B cell (primary cell): ENCODE measurements at places on chromosomes 12 and 14. TPM values are rescaled to one million over a fixed set of nuclear protein-coding genes. Genes with fewer than 3 reads are reported as not detected.

Gene TMEM30B
- 0.20 and 0.44 TPM in 2 replicates for total RNA-seq

Gene KRT71
- not detected in 2 replicates for total RNA-seq

DNA sequence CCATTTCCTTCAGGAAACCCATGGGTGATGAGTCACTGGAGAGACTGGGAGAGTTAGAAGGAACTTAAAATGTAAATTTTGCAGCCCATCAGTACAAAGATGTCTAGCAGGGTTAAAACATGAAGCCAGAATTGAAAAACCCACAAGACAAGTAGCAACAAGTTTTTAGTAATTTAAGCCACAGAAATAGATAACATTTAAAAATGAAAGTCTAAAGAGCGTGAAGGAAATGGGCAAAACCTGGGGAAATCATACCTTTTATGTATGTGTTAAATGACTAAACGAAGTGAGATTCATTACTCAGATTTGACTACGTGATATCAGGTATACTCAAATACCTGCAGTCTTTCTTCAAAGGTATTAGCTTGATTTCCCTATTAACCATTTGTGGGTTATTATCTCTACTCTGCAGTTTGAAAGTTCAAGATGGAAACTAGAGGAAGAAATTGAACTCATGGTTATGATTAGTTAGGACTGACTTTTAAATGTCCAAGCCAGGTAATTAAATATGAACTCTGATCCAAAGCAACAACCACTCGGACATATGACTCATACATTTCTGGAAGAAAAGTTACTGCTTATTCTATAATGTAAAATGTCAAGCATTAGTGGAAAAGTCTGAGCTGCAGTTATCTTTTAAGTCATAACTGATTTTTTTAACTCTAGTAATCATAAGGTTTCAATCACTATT, 84.1 kb downstream of the ITPR2 start:
- no peak for DNase-seq
- no peaks in the 10 kb centered on the region for H3K27me3 ChIP-seq
- H3K4me3 ChIP-seq, result no peak overlapping the region
- H3K36me3 ChIP-seq, result no peaks in the 10 kb centered on the region
- H3K4me1 ChIP-seq, result peaks cover 9% of the 10 kb centered on the region

DNA sequence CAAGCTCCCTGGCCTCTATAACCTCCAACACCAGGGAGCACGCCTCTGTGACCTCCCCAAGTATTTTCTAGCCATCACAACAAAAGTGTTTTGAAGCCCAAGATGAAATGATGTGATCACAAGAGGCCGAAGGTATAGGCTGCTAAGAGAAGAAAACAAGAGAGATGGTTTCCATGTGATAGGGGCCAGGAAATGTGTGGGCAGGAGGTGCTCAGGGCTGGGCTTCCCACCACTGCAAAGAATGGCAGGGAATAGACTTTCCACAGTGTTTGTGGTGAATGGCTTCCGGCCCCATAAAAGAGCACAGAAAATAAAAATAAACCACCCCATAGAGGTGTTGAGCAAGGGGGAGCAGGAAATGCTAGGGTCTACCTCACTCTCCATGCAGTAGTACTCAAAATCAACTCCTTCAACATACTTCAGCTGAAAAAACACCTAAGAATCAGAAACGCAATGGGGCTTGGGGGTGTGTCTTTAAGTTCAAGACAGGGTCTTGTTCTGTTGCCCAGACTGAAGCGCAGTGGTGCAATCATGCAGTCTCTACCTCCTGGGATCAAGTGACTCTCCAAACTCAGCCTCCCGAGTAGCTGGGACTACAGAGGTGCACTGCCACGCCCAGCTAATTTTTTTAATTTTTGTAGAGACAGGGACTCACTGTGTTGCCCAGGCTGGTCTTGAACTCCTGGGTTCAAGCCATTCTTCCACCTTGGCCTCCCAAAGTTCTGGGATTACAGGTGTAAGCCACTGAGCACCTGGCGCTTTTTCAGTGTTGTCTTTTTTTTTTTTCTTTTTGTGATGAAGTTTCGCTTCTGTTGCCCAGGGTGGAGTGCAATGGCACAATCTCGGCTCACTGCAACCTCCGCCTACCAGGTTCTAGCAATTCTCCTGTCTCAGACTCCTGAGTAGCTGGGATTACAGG, 27.1 kb downstream of the DAD1 start:
- H3K4me1 ChIP-seq, result peaks cover 85% of the 10 kb centered on the region
- H3K4me3 ChIP-seq, result no peak overlapping the region
- no peaks in the 10 kb centered on the region for H3K27me3 ChIP-seq
- H3K36me3 ChIP-seq, result no peaks in the 10 kb centered on the region

Gene MDGA2
- not detected in 2 replicates for total RNA-seq

DNA sequence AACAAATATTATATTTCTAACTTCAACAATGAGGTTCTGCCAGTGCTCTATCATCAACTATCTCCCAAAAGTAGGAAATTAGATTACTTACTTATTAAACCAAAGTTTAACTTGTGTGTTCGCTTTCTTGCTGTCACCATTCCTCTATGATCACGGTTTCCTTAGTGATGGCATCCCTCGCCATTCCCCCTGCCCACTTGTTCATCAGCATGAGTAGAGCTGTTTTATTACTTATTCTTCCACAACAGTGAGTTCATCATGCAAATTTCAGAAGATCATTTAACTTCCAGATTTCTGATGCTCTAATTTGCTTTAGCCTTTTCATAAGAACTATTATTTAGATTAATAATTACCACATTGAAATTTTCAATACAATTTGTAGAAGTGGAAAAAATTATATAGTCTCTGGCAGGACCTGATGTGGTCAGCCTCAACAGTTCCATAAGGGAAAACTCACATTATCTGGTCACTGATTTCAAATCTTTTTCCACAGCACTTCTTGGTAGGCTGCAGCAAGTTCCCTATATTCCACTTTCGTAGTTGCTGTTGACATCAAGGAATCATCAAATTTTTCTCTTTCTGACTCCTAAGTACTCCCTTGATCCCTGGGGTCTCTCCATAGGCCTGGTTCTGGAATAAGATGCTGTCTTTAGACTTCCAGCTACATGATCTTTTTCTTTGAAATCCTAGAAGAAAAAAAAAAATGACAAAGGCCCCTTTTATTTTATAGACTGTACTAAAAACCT, 174.6 kb downstream of the RASSF9 start:
- no peaks in the 10 kb centered on the region for H3K27me3 ChIP-seq
- DNase-seq, result no peak
- no peak overlapping the region for H3K27ac ChIP-seq
- no peaks in the 10 kb centered on the region for H3K4me1 ChIP-seq
- H3K36me3 ChIP-seq, result no peaks in the 10 kb centered on the region

GRCh38 chr14:56812364-56813141, 2.3 kb upstream of the OTX2 start:
- no peak for DNase-seq
- H3K4me3 ChIP-seq, result no peak overlapping the region
- peaks cover 61% of the 10 kb centered on the region for H3K27me3 ChIP-seq
- H3K4me1 ChIP-seq, result peaks cover 14% of the 10 kb centered on the region

DNA sequence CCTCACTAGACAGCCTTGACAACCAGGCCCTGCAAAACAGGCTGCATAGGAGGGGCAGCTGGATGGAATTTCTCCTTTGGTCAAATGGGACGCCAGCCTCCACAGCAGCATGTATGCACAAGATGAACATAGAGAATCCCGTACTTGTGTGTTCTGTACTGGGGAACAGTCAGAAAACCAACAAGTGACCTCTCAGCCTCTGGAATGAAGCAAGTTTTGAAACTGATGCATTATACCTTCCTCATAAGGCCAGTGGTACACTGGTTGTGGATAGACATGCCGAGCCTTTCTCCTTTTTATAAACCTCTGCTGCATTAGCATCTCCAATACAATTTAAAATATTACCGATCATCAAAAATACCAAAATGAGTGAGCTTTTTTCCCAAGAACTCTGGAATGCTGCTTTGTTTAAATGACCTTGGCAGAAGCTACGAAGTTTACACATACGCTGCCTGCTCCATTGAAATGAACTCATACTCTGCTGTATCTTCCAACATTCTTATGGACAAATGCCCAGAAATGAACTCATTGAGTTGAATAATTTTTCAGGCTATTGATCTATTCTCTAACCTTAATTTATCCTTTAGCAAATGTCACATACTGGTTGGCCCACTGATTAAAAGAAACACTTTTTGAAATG, 47.6 kb upstream of the FERMT2 start:
- H3K4me3 ChIP-seq, result no peak overlapping the region
- no peaks in the 10 kb centered on the region for H3K36me3 ChIP-seq
- DNase-seq, result no peak
- no peak overlapping the region for H3K27ac ChIP-seq
- H3K27me3 ChIP-seq, result no peaks in the 10 kb centered on the region

DNA sequence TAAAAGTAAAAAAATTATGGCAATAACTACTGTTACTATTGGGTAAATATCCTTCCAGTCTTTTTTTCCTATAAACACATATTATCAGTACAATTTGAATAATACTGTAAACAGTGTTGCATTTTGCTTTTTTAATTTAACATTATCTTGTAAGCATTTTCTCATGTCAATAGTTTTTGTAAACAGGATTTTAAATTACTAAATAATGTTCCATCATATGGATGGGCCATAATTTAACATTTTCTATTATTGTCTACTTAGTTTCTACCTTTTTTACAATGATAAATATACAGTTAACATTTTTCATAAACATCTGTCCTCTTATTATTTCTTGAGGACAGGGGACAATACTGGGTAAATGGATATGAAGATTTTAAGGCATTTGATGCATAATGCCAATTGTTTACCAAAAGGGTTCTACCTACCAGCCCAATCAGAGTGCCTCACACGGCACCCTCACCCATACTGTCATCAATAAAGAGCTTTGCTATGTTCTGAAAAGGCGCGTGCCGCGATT, 759 bp upstream of the ACVR1B start:
- peaks cover 7% of the 10 kb centered on the region for H3K27me3 ChIP-seq
- peak overlapping the region; percentile 70 for H3K4me3 ChIP-seq
- H3K4me1 ChIP-seq, result peaks cover 9% of the 10 kb centered on the region
- H3K27ac ChIP-seq, result no peak overlapping the region
- DNase-seq, result no peak

Gene P2RX2
- total RNA-seq, result not detected in 2 replicates

Gene PRH2
- not detected in 2 replicates for total RNA-seq

DNA sequence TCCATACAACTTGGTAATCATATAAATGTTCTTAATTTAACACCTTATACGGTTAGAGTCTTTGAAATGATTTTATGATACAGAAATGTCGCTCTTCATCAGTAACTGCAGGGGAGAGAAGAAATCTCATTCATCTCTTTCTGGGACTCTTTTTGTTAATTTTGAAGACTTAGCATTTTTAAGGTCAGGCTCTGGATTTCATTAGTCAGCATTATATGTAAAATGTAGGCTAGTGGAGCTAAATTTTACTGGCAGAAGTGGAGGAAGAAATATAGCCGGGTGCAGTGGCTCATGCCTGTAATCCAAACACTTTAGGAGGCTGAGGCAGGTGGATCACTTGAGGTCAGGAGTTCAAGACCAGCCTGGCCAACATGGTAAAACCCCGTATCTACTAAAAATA, 4.7 kb upstream of the PTGR2 start:
- H3K27ac ChIP-seq, result no peak overlapping the region
- DNase-seq, result no peak
- H3K4me1 ChIP-seq, result peaks cover 6% of the 10 kb centered on the region
- H3K4me3 ChIP-seq, result no peak overlapping the region
- no peaks in the 10 kb centered on the region for H3K27me3 ChIP-seq

DNA sequence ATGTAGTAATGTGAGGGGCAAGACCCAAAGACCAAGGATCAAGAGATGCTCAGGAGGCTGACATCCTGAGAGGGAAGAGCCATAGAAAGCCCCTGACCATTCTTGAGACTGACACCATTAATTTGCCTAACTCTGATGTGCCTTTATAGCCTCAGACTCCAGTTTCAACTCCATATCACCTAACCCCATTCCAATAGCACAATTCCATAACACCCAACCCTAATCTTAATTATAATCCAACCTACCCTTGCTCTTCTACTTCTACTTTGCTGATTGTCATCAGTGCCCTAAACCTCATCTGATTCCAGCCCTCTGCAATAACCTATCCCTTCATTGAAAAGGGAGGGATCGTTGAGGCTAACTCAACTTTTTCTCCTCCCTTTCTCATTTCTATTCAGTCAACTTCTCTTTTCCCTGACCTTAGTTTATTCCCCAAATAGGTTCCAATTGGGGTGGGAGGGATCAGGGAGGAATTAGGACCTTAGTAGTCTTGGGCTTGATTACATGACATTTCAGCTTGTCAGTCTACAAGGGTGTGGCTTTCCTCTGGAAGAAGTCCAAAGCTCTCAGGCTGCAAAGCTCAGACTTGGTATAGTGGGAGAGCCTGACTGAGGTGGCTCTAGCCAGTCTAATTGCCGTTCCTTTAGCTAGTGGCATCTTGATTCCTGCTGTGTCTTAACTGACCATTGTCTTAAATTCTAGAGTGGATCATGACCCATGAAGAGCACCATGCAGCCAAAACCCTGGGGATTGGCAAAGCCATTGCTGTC, 3.1 kb downstream of the PFKM start:
- no peaks in the 10 kb centered on the region for H3K27me3 ChIP-seq
- DNase-seq, result no peak
- peaks cover 7% of the 10 kb centered on the region for H3K4me1 ChIP-seq
- H3K4me3 ChIP-seq, result no peak overlapping the region
- H3K27ac ChIP-seq, result no peak overlapping the region

Gene RTL1
- not detected in 2 replicates for total RNA-seq

Gene OAS2
- 57.4 and 59.3 TPM in 2 replicates for total RNA-seq

Gene DNAH10
- total RNA-seq, result 0.66 and 0.99 TPM in 2 replicates

DNA sequence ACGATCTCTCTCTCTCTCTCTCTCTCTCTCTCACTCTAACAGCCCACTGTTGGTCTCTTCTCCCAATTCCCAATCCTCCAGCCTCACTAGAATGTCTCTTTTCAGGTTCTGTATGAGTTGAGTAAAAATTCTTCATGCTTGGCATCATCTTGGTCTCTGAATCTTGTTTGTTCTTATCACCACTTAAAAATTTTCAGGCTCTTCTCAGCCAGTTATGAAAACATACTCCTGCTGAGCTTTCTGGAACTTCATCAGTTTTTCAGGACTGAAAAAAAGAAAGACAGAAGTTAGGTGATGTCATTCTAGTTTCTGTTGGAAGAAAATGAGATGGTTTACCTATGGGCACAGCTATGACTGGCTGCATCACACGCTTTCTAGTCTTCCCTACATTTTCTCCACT, 11.5 kb upstream of the IL22 start:
- H3K36me3 ChIP-seq, result no peaks in the 10 kb centered on the region
- H3K4me1 ChIP-seq, result no peaks in the 10 kb centered on the region
- H3K27ac ChIP-seq, result no peak overlapping the region
- no peak overlapping the region for H3K4me3 ChIP-seq

Gene PAPLN
- 0.92 and 1.5 TPM in 2 replicates for total RNA-seq

DNA sequence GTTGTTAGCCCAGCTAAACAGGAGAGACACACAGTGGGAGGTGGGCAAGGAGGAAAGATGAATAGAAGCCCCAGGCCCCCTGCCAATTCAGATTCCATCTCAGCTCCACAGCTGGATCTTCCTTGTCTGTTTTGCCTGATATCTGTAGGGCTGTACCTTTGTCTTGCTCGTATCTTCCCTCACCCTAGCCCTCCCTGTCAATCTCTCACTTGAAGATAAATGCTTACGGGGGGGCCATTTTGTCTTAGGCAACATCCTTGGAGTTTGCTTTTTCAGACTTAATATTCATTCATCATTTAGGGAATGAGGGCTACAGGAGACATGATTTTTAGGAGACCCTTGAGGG, 2.4 kb downstream of the KIF5A start:
- no peak overlapping the region for H3K4me3 ChIP-seq
- peaks cover 10% of the 10 kb centered on the region for H3K4me1 ChIP-seq
- H3K36me3 ChIP-seq, result no peaks in the 10 kb centered on the region
- DNase-seq, result no peak
- no peak overlapping the region for H3K27ac ChIP-seq

GRCh38 chr14:78612666-78613065, 442.5 kb downstream of the NRXN3 start:
- no peak overlapping the region for H3K4me3 ChIP-seq
- no peak overlapping the region for H3K27ac ChIP-seq
- H3K27me3 ChIP-seq, result no peaks in the 10 kb centered on the region
- H3K4me1 ChIP-seq, result no peaks in the 10 kb centered on the region
- no peaks in the 10 kb centered on the region for H3K36me3 ChIP-seq
